T-cell (primary cell): ENCODE measurements at places on chromosomes 2 and 18.

GRCh38 chr2:45938649-45939511, 287.4 kb downstream of the PRKCE start:
- no peak for DNase-seq

DNA sequence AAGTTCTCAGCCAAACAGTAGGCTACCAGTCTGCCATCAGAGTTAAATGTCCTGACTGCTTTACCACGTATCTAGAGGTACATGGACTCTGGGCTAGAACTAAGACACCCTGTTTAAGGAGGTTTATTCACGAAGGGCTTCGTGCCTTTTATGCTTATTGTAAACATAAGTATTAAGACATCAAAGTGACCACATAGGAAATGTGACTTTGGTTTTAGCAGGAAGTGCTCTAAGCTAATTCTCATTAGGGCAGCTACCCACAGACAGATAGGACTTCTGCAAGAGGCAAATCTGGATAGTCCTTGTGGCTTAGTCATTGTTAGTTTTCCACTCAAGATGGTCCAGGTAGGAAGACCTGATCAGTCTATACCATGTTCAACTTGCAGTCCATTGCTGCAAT, 233.3 kb upstream of the MGAT5 start:
- DNase-seq = no peak

GRCh38 chr2:238777369-238778067, 70.4 kb upstream of the TWIST2 start:
- DNase-seq = no peak

- no peak for DNase-seq
These were observed 158.4 kb downstream of the UBE2E3 start for GRCh38 chr2:181138816-181139215.

GRCh38 chr18:5455674-5456073, 88.1 kb downstream of the EPB41L3 start:
- no peak for DNase-seq

- no peak for DNase-seq
These were observed 337.0 kb downstream of the RAD51AP2 start for GRCh38 chr2:17181051-17181752.

GRCh38 chr18:56389190-56389589, 249.2 kb downstream of the TXNL1 start:
- no peak for DNase-seq

GRCh38 chr2:143686585-143687164, 557.5 kb downstream of the ARHGAP15 start:
- DNase-seq = no peak

DNA sequence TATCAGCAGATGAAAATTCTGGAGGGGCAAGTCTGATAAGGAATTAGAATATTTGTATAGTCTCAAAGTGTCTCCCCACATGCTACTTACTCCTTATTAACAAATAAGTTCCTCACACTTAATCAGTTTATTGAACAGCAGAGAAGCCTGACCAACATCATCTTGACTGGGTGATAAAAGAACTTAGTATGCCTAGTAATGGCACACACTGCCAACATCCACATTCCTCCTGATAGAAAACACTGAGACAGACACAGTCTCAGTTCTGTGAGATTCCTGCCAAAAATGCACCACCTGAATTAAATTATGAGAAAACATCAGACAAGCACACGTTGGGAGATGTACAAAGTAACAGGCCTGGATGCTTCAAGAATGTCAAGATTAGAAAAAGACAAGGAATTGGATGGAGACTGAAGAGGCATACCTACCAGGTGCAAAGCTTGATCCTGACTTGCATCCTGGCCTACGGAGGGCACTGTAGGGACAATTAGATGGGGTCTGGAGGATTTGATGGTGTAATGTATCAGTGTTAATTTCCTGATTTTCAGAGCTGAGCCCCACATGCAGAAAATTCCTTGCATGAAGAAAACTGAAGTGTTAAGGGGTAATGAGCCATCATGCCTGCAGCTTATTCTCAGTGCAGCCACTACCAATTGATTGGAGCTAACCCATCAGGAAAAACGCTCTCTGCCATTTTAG, 200.4 kb upstream of the SH3BP4 start:
- no peak for DNase-seq

DNA sequence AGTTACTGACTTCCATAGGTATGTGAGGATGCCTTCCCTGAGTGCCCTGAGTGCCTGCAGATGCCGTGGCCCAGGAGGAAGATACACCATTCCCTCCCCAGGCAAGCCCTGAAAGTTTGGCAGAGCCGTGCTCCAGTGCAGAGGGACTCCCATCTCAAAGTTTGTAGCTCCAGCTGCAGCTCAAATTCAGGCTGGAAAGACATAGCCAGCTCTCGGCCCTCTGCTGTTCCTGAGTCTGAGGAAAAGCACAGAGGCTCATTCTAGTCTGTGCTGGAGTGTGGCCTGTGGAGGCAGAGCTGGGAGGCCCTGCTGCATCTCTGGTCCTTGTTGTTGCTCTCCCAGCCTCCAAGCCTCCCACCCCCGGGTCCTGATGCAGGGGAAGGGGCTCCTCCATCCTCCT, 15.9 kb upstream of the TPO start:
- DNase-seq = no peak

GRCh38 chr18:36101943-36102342, 27.2 kb downstream of the SLC39A6 start:
- DNase-seq = no peak

- no peak for DNase-seq
These were observed 196.5 kb downstream of the MYO1B start for GRCh38 chr2:191441496-191442214.

DNA sequence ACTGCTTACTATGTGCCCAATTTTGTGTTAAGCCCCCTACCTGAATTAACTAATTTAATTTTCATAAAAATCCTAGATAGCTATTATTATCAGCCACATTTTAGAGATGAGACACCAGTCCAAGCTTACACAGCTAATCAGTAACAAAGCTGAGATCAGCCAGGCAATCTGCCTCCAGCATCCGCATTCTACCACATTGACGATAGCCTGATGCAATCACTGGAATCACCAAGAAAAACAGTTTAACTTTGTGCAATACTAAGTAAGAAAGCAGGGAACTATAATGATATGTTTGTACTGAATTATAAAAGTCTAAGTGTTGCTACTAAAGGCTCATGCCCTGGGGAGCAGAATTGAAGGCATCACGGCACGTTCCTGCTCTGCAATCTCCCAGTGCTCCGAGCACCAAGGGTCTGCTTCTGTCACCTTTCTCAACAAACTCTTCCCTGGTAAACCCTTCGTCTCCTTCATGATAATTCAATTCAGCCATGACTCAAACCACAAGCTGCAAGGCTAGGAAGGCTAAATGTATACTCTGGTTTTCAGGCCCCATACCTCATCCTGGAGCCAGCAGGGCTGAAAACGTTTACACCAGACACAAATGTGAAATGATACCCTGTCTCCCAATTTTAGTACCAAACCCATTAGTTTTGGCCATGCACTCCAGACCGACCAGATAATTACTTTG, 19.4 kb downstream of the KANSL3 start:
- DNase-seq = no peak

DNA sequence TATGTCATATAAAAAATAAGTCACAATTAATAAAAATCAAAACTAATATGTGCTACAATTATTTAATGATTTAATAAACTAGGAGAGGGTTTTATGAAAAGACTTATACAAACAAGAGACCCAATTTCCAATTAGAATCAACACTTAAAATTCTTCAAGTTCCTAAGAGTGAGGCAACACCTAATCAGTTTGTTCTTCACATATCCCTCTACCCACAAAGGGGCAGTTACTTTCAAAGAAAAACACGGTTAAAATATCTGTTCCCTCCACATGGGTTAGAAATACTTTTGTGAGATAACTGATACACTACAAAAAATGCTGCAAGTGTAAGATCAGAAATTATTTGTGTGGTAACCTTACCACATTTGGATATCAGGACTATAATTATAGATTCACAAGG, 357.0 kb downstream of the ERBB4 start:
- DNase-seq = no peak

DNA sequence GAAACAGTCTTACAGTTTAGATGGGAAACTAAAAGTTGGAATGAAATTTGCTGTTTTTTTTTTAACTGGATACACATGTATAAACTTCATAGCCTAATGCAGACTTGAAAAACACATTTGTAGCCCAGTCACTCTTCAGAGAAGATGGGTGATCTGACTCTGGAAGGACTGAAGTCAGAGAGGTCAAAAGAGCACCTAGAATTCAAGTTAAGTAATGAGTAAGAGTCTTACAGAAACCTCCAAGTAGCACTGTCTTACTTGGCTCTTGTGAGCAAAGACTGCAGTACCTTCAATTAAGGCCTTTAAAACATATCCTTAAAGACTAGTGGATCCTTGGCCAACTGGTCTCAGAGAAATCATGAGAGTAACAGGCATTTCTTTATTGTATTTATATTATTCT, 41.9 kb downstream of the TRAPPC8 start:
- no peak for DNase-seq

DNA sequence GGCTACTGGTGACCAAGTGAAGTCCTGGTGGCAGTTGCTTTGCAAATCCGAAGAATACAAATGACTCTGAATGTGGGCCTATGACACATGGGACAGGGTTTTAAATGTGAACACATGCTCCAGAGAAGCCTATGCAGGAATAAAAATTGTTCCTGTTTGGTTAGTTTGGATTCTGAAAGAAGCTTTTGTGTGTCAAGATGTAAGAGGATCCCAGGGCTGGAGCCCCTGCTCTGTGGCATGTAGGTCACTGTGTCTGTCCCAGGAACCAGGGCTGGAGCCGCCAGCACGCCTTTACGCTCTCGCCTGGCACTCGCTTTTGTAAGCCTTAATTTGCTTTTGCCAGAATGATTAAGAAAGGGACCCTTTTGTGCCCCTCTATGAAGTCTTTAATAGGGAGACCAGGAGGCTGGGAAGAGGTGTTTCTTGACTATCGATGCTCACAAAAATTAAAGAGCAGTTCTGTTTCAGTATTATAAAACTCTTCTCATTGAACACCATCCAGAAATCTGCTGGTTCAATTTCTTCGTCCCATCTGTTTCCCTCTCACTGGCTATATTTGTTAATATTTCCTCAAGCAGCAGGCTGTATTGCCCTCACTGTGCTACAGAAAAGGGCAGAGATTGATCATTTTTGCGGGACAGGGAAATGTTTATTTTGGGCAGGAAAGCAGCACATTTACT, 532.7 kb upstream of the POU3F3 start:
- no peak for DNase-seq

- no peak for DNase-seq
These were observed 54.8 kb downstream of the HS6ST1 start for GRCh38 chr2:128263902-128264331.

- no peak for DNase-seq
These were observed 185.4 kb downstream of the ZEB2 start for GRCh38 chr2:144334551-144334950.

DNA sequence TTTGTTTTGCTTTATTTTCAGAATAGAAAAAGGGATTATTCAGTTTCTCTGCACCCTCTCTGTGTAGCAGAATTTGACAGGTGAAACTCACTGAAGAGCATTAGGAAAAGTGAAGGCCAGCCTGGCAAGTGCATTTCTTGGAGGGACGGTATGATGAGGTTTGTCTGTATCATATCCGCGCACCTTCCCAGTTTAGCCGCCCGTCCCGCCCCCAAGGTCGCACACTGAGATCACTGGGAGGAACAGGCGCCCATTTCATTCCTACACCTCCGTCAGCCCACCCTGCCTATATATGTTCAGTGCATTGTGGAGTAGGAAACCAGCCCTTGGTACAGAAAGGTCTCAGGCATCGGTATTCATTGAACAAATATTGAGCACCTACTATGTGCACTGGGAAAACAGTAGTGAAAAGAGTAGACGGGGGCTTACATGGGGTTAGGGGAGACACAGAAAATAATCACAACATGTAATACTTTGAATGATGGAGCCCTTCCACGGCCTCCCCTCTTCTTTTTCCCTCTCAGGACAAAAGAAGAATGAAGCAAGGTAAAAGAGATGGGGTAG, 678 bp upstream of the FECH start:
- DNase-seq = no peak

DNA sequence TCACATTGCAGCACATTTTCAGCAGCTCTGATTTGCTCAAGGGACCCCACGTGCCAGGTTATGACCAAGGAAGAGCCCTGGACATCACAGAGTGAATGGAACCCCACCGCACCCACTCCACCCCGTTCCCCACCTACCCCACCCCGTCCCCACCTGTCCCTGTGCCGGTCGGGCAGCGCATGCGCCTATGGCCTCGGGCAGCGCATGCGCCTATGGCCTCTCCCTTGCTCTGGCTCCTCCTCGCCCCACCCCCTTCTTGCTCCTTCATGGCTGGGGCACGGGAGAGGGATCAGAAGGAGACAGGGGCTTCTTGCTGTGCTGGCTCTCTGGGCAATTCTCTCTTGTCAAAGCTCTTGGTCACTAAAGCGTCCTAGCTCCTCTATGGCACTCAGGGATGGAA, 371.8 kb upstream of the HS6ST1 start:
- no peak for DNase-seq

DNA sequence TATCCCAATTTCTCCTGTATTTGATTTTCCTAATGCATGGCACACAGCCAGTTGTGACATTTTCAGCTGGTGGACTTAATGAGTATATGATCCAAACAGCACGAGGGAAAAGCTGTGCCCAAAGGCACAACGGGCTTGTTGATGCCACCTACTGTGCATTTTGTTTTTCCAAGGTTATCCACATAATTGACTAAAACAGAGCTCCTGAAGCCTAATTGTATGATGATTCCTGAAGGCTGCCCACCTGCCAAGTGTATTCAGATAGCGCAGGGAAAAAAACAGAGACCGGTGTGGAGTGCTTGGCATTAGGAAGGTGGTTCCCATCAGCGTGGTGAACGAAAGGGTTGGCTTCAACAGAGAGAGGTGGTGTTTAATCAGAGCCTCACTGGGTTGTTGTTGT, 14.9 kb downstream of the RBMS1 start:
- DNase-seq = no peak

GRCh38 chr2:159904959-159905305, 106.9 kb upstream of the CD302 start:
- DNase-seq = no peak

DNA sequence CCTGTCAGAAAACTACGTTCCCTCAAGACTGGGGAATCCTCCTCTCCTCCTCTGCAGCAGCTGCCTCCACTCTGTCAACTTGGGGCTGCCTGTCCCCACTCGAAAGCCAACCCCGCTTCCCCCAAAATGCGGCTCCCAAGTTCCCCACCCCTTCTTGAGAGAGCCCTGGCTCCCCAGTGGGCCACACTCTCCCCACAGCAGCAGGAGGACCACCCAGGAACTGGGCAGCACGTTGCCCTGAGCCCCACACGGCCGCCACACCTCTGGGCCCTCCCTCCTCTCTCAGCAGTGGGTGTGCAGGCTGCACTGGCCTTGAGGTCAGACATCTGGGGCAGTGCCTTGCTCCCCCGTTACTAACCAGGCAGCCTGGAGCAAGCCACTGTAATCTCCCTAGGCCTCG, 9.6 kb upstream of the TEX51 start:
- no peak for DNase-seq

GRCh38 chr2:219362524-219363164, 25.1 kb downstream of the DNPEP start:
- DNase-seq = no peak

DNA sequence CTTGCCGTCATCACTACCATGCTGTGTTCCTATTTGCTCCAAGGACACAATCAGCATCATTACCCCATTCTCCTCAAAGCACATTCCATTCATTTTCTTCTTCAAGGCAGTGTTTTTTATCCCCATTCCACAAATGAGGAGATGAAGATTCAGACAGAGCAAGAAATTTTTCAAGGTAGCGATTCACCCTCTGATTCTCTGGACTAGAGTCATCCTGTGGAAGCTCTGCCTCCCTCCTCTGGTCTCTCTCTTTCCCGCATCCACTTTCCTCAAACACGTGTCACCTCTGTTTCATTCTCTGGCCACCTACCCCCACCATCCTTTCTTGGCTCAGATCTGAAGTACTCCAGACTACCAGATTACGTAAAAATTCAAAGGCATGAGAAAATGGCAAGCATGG, 297.9 kb downstream of the SOX11 start:
- DNase-seq = no peak
